ENCODE measurements at places on chromosomes 11 and 22. TPM values are rescaled to one million over a fixed set of nuclear protein-coding genes. Genes with fewer than 3 reads are reported as not detected.

The CASP1 gene
- total RNA-seq: not detected

The KRTAP5-9 gene
- 0.27 TPM for total RNA-seq

The TRIM48 gene
- total RNA-seq: not detected

The OR2AG2 gene
- total RNA-seq: 0.07 TPM

The OR10G7 gene
- not detected for total RNA-seq

The SLC5A12 gene
- not detected for total RNA-seq

The AMOTL1 gene
- total RNA-seq: 27.6 TPM

The KCTD14 gene
- total RNA-seq: 15.2 TPM

The TRIOBP gene
- 244 TPM for total RNA-seq

The OR8D4 gene
- not detected for total RNA-seq

The HEPHL1 gene
- total RNA-seq: not detected

The PGR gene
- not detected for total RNA-seq

The PATE4 gene
- total RNA-seq: not detected

The ASCL2 gene
- not detected for total RNA-seq

The FAM181B gene
- not detected for total RNA-seq

The LIMK2 gene
- 21.9 TPM for total RNA-seq

The IFITM1 gene
- 6.1 TPM for total RNA-seq

The OR8A1 gene
- total RNA-seq: not detected

The LARGE2 gene
- 67.6 TPM for total RNA-seq

The PPFIA1 gene
- 48.6 TPM for total RNA-seq

The MS4A12 gene
- total RNA-seq: not detected

The MEI1 gene
- total RNA-seq: 0.64 TPM

The C1QTNF4 gene
- 0.34 TPM for total RNA-seq

The POTEH gene
- not detected for total RNA-seq

The PKDREJ gene
- not detected for total RNA-seq

The ARVCF gene
- 42.8 TPM for total RNA-seq

The DDX10 gene
- 66.5 TPM for total RNA-seq

The ZNF280A gene
- total RNA-seq: 0.81 TPM

The CHRM4 gene
- total RNA-seq: 1.1 TPM

The OR52B6 gene
- total RNA-seq: not detected

The CDCA5 gene
- 72.1 TPM for total RNA-seq

The HMBS gene
- total RNA-seq: 69.0 TPM

The SSTR3 gene
- not detected for total RNA-seq

The LAYN gene
- total RNA-seq: not detected

The MRTFA gene
- 28.0 TPM for total RNA-seq

The COMMD9 gene
- total RNA-seq: 33.3 TPM

The SERPIND1 gene
- total RNA-seq: 0.25 TPM

The CCDC81 gene
- total RNA-seq: 0.69 TPM

The DDTL gene
- 3.4 TPM for total RNA-seq

The TSPAN18 gene
- 18.3 TPM for total RNA-seq

The CNTF gene
- 2.3 TPM for total RNA-seq

The SCGB1A1 gene
- total RNA-seq: 2.0 TPM

The TMEM132A gene
- total RNA-seq: 120 TPM

The NXPE2 gene
- not detected for total RNA-seq

The CD3D gene
- 1.0 TPM for total RNA-seq
